AG10803 (cell line): ENCODE measurements at places on chromosomes 7 and 10.

DNA sequence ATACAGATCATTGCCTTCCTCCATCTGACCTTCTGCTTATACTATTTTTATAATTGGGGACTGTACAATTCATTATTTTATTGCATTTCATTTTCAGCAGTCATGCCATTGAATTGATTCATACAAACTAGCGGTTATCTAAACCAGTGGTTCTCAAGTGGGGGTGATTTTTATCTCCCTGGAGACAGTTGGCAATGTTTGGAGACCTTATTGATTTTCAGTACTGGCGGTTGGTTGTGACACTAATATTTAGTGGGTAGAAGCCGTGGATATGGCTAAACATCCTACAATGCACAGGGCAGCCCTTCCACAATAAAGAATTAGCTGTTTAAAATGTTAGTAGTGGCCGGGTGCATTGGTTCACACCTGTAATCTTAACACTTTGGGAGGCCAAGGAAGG, 765.9 kb downstream of the LRMDA start:
- no peak for DNase-seq

- no peak for DNase-seq
Measured at GRCh38 chr10:97224483-97225435, 39.0 kb upstream of the SLIT1 start.

DNA sequence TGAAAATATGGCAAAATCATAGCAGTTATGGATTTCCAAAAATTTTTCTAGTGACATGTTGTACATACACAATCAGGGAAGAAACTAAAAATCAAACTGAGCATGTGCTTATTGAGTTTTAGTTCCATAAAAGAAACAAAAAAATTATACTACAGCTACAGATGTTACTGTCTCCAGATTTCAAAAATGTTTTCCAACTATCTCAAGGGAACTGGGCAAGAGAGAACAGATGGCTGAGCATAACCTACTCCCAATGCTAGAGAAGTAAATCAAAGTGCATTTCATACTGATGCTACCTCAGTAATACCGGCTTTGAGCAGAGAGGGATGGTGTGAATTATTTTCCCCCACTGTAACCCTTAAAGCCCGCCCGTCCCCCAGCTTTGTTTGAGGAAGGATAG, 40.7 kb upstream of the KMT2C start:
- no peak for DNase-seq

DNA sequence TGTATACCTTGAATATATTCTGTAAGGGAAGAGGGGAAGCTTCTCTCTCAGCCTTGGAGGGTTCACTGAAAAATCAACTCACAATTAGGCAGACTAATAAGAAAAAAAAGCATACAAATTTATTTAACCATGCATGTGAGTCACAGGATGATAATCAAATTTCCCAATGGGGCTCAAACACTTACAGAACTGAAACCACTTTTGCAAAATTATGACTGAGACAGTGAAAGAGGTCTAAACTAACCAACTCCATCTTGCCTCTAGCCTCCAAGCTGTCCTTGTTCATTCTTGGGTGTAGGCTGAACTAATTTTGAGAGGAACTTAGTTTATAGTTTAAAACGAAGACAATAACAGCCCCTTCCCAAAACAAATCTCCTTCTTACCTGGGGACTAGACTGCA, 618.3 kb upstream of the AUTS2 start:
- DNase-seq: peak; percentile 50

DNA sequence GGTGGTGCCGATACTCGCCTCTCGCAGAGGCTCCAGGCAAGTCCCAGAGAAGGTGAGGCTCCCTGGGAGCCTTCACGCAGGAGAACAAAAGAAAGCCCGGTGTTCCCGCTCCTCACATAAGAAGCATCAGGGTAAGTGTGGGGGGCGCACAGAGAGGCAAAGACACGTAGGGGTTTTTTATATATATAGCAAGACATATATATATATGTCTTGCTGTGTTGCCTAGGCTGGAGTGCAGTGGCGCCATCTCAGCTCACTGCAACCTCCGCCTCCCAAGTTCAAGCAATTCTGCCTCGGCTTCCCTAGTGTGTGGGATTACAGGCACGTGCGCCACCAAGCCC, 61.3 kb downstream of the PDIA4 start:
- no peak for DNase-seq
